Activated CD4-positive, alpha-beta T cell treated with anti-CD3 and anti-CD28 coated beads, Interleukin-2, amount 50 U/mL, for 16 hours (primary cell): ENCODE measurements at places on chromosomes 3 and 15.

- DNase-seq, result no peak
Measured at GRCh38 chr15:100020189-100020588, 287.0 kb upstream of the LYSMD4 start.

DNA sequence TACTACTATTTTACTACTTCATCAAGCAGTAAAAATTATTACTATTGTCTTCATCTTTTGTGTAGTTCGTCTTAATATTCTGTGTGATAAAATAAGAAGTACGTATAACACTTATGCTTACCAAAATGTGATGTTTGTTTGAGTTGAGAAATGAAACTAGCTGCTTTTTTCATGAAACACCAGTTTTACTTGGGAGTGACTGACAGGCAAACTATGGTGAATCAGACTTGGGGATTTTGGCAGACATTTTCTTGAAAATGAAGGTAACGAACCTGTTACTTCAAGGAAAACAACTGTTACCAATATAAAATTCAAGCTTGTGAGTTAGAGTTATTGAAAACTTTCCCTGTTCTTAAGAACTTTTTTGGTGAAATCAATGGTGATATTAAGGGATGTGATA lies 10.3 kb downstream of the U2SURP start:
- DNase-seq, result peak; percentile 26

DNA sequence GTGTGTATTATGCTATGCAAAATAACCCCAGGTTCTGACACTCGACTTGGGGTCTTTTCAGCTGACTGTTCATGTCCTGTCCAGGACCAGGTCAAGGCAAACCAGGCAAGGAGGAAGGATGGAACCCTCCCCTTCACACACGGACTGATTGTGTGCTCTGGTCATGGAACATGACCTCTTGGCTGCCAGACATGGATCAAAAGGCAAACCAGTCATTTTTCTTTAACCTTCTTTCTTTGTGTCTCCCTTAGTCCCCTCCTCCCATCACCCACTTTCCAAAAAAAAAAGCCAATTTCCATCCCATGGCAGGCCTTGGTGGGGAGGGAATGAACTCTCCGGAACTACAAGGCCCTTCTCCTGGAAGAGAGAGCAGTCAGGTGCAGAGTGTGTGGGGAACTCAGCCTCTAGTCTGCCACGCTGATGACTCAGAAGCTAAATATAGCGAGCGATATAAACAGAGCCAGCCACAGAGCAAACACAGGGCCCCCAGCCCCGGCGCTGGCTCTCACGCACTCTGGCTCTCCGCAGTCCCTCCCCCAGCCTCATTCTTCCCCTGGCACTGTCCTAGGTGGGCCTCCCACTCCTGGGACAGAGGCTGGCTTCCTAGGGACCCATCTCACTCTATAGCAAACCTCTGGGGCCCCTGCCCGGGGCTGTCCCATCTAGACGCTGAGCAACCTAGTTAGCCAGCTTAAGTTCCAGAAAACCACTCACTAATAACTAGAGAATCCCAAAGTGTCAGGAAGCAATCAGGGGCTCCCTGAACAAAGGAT lies 10.0 kb downstream of the BMF start:
- peak; percentile 90 for DNase-seq

DNA sequence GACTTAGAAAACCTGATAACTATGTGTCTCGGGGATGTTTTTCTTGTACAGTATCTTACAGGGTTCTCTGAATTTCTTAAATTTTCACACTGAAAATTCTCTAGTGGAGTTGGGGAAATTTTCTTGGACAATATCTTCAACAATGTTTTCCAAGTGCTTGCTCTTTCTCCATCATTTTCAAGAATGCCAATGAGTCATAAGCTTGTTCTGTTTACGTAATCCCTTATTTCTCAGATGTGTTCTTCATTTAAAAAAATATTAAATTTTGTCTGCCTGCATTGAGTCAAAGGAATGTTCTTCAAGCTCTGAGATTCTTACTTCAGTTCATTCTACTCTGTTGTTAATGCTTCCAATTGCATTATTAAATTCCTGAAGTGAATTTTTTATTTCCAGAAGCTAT lies 21.9 kb upstream of the PLSCR2 start:
- no peak for DNase-seq

- no peak for DNase-seq
Measured at GRCh38 chr3:164351131-164351530, 727.2 kb downstream of the SI start.

GRCh38 chr3:121707531-121708273 lies 41.8 kb downstream of the GOLGB1 start:
- DNase-seq, result no peak

GRCh38 chr3:51519848-51520247 lies 18.7 kb upstream of the RAD54L2 start:
- no peak for DNase-seq

DNA sequence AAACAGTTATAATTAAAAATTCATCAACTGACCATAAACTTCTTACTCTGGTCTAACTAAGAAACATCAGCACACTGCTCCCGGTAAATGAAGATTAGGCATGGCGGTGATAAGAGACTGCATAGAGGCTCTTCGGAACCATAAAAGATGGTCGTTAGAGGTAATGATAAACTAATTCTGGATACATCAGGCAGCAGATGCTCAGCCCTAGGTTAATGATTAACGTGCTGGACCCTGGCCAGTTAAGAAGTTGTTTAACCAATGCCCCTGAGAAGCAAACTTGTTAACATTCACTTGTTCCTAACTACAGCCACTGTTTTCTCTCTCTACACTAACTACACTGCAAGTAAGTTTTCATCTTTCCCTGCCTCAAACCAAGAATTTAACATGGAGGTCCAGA lies 111.5 kb downstream of the PDZRN3 start:
- no peak for DNase-seq

GRCh38 chr3:142027735-142028134 lies 121.6 kb downstream of the TFDP2 start:
- DNase-seq, result peak; percentile 14

DNA sequence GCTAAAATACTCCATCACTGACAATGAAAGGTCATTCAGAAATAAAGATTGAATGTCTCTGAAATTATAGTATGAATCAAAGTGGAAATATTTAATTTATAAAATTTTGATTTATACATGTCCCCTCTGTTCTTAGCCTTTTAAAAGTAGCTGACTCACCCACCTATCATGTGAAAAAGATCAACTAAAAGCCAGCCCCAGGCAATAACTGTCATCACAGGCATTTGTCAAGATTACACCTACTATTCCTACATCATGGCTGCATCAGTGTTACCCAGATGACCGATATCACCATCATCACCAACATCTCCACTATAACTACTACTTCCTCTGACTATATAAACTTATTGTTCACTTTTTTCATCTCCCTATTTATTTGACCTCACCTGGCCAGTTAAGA lies 14.3 kb upstream of the PIK3R4 start:
- DNase-seq, result peak; percentile 12

- peak; percentile 70 for DNase-seq
Measured at GRCh38 chr3:135965506-135966270, at the start of gene PPP2R3A. Gene PPP2R3A (plus strand): TSS chr3:135965728. CDS start chr3:136001499, 35,771 bp downstream.

DNA sequence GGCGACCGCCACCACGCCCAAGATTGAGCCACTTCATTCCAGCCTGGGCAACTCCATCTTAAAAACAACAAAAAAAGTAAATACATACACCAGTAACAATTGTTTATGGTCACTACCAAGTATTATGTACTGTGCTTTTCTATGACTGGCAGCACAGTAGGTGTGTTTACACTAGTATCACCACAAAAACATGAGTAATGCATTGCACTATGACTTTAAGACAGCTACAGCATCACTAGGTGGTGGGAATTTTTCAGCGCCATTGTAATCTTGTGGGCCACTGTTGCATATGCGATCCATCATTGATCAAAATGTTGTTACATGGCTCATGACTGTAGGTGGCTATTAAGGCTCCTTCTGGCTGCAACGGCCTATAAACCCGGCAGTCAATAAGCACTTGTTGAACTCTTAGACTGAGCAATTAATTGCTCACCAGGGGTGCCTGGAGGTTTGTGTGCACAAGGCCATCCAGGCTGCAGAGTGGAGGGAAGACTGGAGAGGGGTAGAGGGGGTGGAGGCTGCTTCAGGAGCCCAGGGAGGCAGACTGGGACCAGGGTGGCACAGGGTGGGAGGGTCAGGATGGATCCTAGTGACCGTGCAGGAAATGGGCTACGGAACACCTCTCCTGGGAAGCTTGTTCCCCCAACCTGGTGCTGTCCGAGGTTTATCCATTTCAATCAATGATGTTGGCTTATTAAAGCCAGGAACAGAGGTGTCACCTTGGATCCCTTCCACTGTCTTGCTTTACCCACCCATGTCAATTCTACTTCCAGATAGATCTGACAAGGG lies 17.9 kb upstream of the COPG1 start:
- DNase-seq, result peak; percentile 29

- no peak for DNase-seq
Measured at GRCh38 chr3:39251576-39251975, 28.3 kb downstream of the CX3CR1 start.

DNA sequence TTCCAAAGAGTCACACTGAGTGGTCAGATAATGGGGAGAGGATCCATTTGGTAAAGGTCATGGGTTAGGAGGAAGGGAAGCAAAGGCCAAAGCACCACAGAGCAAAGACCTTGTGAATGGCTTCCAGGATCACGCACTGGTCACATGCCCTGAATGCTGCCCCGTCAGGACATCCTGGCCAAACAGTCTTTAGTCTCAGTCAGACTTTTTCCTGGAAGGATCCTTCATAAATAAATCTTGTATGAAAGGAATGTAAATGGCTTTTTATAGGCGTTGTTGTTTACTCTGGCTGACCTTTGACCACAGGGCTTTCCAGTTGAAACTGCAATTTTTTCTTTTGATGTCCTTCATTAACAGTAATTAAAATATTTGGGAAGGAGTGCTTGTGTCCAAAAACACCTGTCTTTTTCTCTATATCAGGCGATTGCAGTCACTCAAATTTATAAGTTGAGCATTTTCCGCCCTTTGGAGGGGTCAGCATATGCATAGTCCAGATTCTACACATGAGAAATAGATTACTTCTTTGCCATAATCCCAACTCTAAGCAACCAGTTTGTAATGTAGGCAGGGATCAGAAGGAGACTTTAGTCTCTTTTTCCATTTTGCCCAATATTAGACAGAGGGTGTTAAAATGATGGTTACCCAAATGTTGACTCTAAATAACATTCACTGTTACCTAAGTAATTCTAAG lies 48.4 kb downstream of the CHAC1 start:
- DNase-seq, result no peak

DNA sequence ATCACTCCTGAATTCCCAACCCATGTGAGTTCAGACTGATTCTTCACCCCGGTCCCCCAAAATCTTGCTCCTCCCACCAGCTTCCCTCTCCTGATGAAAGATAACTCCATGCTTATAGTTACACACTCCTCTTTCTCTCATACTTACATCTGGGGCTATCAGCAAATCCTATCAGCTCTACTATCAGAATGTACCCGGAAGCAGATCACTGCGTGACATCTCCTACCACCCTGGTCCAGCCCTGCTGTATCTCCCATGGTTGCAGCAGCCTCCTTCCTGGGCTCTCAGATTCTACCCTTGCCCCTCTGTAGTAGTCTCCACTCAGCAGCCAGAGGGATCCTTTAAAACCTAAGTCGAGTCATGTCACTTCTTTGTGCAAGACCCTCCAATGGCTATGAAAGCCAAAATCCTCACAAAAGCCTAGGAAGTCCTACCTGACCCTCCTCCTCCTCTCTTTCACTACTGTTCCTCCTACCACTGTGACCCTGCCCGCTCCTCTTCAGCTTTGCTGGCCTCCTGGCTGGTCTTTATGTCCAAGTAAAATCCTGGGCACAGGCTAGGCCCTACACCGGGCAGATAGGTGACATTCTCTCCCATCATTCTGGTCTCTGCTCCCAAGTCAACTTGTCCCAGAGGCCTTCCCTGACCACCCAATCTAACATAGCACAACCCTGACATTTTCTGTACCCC lies 16.2 kb downstream of the XIRP1 start:
- DNase-seq, result no peak

DNA sequence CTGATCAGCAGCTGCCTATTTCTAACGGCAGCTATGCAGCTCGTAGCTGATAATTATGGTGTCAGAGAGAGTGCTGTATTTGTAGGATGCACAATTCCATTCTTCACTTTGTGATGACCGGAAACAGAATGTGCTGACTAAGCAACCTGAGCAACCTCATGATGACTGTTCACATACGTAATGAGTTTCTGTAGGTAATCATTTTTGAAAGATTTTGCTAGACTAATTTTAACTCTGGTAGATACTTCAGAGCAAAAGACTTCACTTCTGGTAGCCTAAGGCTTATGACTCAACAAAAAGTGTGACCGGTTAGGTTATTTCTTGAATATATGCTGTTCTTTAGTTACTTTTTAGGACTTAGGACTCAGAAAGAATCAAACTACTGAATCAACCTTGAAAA lies 567.7 kb downstream of the NAALADL2 start:
- no peak for DNase-seq

DNA sequence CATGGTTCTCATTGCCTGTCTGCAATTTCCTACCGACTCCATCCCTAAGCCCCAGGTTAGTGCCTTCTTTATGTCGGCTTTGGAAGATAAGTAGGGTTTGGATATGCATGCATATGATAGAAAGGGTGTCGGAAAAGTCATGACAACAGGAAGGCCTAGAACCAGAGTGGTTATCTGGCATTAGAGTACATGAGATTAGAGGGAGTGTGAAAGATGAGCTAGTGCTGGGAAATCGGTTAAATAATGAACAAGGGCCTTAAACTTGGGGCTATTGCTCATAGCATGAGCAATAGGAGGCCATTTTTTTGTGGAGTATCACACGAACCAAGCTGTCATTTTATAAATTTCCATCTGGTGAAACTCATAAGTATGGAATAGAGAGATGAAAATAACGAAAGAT lies 54.0 kb upstream of the LPP start:
- no peak for DNase-seq

GRCh38 chr3:155244216-155244615 lies 49.3 kb downstream of the STRIT1 start:
- no peak for DNase-seq

DNA sequence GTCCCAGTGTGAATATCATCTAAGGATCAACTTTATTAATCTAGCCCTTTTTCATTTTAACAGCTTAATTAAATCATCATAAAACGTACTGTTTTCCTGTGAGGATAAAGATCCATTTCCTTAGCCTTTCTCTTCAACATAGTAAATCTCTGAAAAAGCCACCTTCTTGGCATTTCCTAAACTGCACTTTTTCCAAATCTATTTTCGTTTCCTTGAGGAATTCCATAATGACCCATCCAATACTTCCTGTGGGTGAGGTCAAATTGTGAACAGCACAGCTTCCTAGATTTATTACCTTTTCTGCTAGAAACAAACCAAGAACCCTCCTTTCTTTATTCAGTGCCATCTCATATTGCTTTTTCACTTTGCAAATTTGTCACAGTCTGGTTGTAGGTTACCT lies 129.4 kb upstream of the CNTN4 start:
- no peak for DNase-seq

GRCh38 chr3:50436114-50436674 lies 67.2 kb downstream of the CACNA2D2 start:
- peak; percentile 75 for DNase-seq

GRCh38 chr3:53223025-53223424 lies 32.8 kb downstream of the TKT start:
- DNase-seq, result no peak

GRCh38 chr3:52704611-52705437 lies 767 bp downstream of the GLT8D1 start:
- no peak for DNase-seq

- DNase-seq, result peak; percentile 3
Measured at GRCh38 chr3:126081618-126082361, 2.1 kb downstream of the SLC41A3 start.

GRCh38 chr3:52396907-52397591 lies 47.9 kb downstream of the SEMA3G start:
- no peak for DNase-seq
